ENCODE measurements at places on chromosomes 4 and X.

DNA sequence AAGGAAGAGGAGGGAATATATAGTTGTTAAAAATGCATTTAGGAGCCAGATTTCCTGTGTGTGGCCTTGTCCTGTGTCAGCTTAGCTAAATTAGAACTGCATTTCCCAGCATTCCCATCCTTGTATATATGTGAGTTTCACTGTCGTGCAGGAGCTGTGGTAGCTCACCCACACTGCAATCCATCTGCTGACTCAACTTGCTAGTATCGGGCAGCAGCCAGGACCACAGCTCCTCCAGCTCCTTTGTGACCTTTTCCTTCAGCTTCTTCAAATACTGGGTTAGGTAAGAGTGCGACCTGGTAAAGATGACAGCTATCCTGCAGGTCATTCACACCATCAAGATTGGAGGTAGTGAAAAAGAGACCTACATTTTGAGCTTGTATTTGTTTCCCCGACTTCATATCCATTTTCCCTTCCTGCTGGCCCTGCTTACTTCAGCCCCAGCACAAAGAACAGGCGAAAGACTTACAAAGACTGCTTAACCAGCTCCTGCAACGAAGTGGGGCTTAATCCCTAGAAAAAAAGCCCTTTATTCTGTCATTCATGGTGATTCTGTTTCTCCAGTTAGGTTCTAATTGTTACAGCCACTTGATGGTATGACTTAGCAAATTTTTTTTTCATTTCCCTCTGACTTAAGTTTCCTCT lies 11.4 kb downstream of the ASIC5 start:
- no peak for DNase-seq

GRCh38 chrX:70049925-70050324 lies at the start of gene AWAT2:
AWAT2 (minus strand) TSS chrX:70049938; CDS start chrX:70049932, 6 bp downstream.
- no peak for DNase-seq

DNA sequence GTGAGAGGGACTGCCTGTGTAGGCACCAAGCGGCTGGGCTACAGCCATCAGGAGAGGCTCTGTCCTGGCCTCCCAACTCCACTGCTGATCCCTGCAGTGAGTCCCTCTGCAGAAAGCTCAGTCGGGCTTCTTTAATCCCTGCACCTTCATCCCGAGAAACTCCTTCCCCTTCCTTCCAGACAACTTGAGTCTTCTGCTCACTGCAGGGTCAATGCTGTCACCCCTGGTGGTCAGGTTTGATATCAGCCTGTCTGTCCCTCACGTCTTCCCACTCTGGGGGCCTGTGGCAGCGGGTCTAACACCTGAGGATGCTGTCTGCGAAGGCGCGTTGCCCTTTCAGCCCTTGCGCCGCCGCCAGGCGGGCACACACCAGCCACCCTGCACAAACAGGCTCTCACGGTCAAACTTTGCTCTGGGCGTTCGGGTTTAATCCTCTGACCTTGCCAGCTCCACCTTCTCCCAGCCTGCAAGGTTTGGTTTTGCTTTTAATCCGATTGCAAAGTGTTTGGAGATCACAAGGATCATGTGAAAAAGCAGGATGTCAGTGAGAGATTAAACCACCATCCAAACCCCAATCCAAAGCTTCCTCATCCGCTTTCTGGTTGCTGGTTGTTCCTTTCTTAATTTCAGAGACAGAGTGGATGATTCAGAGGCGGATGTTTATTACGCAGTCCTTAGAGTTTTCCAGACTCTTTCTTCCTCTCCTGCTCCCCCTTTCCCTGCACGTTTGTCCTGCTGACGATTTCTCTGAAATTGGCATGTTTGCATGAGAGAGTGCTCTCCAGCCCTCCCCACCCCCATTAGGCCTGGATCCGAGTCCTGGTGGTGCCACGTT lies 74.8 kb upstream of the SLC34A2 start:
- DNase-seq = no peak

- DNase-seq = no peak
Observed at GRCh38 chr4:11831739-11832138, 403.0 kb upstream of the HS3ST1 start.

GRCh38 chr4:151198748-151199147 lies 78.2 kb upstream of the PRSS48 start:
- DNase-seq = no peak

GRCh38 chr4:108172753-108173598 lies 4.2 kb upstream of the LEF1 start:
- no peak for DNase-seq

- no peak for DNase-seq
Observed at GRCh38 chr4:169100670-169101101, 90.6 kb upstream of the CBR4 start.

- DNase-seq = no peak
Observed at GRCh38 chrX:23904096-23904495, 3.6 kb downstream of the APOO start.

DNA sequence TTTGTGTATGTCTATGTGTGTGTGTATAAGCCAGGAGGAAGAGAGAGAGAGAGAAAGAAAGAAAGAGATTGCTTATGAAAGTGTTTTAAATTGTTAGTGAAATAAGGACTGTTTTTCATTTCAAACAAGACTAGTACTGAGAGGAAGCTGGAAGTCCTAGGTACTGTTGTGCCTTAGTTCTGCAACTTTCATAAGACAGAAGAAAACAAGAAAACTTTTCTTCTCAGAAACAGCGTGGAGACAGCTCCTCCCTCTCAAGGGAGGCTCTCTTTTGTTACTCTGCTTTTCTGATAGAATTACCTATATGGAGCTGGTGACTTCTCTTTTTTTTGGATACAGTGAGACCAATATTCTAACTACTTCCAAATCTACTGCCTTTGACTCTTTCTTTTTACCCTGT lies 62.5 kb downstream of the BANK1 start:
- DNase-seq = no peak

DNA sequence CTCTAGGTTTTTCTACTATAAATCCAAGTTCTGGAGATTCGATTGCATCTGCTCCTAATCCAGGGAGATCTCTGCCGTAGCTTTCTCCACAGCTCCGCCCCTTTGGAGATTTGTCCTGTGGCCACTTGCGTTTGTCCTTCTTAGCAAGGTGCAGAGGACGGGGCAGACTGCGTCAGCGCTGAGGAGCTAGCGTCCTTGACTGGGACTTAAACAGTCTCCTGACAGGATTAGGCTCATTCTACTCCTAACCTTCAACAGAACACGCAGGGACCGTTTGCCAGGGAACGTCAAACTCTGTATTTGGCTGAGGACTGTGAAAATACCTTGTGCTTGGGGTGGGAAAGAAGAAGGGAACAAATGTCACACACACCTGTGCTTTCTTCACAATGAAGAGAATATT lies 38.6 kb downstream of the SORBS2 start:
- no peak for DNase-seq

DNA sequence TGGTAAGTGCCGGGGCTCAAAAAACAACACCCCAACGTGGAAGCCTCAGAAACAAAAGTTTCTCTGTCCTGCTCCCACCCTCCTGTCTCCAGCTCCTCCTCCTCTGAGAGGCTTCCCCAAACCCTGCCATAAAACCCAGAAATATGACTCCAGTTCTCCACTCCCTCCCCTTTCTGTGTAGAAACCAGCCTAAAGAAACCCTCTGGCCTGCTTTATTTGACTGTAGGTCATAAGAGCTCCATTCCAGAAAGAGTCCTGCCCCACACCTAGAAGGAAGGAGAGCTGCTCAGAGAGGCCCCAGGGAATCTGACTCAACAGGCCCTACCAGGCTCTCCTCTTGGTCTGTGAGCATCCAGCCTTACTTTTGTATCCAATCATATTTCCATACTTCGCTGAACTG lies 872 bp upstream of the S100P start:
- DNase-seq = no peak

DNA sequence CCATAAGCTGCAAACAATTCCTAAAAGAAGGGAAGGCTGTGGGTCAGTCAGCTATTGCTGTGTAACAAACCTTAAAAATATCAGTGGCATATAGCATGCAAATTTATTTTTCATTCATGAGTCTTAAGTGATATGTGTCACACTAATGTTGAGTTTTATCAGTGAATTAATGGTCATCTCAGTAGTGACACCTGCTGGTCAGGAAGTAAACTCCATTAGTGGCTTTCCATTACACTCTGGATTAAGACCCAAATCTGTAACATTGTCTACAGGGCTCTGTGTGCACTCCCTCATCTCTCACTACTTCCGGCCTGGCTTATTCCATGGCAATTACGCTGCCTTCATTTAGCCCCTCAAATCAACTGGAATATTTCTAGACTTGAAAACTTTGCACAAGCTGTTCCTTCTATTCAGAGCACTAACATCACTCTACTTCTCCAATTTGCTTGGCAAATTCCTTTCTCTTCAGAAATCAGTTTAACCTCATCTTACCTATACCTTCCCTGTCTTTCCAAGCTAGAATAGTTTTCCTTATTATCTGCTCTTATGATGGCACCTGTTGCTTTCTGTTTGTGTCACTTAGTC lies 217.3 kb upstream of the TAPT1 start:
- no peak for DNase-seq

- no peak for DNase-seq
Observed at GRCh38 chr4:152380185-152380584, 155.7 kb downstream of the FBXW7 start.

GRCh38 chr4:14196131-14196530 lies 568.6 kb upstream of the BOD1L1 start:
- no peak for DNase-seq

GRCh38 chr4:174266416-174266815 lies 17.1 kb downstream of the FBXO8 start:
- DNase-seq = no peak

DNA sequence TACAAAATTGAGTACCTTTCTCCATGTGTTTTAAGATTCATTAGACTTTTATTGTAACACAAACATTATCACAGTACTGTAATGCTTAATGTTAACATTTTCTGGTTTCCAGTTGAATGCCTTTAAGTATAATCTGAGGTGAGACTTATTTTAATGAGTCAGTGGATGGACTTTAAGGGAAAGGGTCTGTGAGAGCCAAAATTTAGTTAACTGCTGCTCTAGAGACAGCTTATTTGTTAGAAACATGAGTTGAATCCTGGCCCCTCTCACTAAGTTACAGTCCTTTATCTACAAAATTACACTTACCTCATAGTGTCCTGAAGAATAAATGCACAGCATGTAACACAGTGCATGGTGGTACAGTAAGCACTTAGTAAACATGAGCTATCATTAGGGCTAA lies 66.0 kb downstream of the PGRMC2 start:
- DNase-seq = no peak

Data from stimulated activated CD8-positive, alpha-beta memory T cell treated with anti-CD3 and anti-CD28 coated beads, Interleukin-7, amount 100 ng/mL, for 1 hour (primary cell).